ENCODE measurements at places on chromosomes 1 and 21.

- no peak for DNase-seq
These were observed 73.2 kb downstream of the BCAR3 start for GRCh38 chr1:93608187-93609109.

DNA sequence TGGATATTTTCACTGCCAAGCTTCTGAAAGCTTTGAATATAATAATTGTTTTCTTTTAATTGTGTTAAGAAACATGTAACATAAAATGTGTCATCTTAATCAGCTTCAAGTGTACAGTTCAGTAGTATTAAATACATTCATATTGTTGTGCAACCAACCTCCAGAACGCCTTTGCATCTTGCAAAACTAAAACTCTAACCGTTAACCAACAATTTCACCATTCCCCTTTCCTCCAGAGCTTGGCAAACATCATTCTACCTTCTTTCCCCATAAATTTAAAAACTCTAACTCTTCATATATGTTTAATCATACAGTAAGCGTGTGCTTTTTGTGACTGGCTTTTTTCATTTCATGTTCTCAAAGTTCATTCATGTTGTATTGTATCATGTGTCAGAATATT is 2.1 kb downstream of the MNDA start:
- DNase-seq: no peak

DNA sequence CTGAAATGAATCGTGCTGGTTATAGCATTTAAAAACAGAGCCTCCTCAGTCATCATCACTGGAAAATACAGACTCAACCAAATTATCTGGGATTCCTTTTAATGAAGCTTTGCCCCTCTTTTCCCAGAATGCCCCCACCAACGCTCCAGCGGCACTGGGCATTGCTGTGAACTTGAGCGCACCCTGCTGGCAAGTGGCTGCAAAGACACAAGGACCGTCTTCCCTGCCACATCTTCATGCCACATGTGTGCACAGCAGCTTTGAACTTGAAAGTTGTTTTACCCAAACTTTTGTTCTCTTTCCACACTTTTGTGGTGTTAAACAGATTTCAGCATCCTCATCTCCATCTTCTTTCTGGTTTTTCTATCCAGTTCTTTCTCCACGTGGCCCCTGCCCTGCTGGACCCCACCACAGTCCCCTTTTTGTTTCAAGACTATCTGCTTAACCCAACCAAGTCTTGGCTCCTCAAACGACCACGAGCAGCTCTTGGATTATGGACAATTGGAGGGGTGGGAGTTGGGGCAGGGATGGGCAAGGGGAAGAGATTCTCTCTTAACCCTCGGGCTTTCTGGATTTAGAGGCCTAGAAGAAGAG is 12.8 kb upstream of the LMX1A start:
- no peak for DNase-seq

GRCh38 chr1:101075926-101076325 is 50.3 kb upstream of the DPH5 start:
- no peak for DNase-seq

DNA sequence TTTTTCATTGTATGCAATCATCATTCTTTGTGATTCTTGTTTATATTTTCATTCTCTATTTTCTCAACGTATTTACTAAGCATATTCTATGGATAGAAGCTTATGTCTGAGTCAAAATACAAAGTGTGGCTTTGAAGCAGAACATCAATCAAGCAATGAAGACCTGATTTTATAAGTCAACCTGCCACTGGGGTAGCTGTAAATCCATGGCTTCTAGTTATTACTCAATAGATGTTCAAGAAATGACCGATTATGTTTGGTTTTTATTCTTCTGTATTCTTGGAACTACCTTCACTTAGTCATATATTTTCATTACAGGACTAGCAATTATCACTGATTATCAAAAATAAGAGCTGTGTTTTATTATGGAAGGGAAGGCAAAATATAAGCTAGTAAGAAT is 20.5 kb upstream of the PTGS2 start:
- no peak for DNase-seq

DNA sequence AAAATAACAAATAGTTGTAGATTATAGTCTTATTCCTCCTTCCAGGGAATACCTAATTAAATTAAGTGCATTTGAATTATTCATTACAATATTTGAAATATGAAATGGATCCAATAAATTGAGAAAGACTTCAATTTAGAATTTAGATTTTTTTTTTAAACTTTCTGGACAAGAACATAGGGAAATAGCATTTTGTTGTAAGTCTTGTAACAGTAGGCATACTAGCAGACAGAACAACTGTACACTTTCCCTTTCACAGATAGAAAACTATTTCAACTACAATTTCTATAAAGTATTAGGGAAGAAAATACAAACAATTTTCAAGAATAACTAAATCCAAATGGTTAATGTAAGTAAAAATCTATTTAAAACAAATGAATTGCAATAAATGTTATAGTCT is 577.5 kb downstream of the USP25 start:
- no peak for DNase-seq

DNA sequence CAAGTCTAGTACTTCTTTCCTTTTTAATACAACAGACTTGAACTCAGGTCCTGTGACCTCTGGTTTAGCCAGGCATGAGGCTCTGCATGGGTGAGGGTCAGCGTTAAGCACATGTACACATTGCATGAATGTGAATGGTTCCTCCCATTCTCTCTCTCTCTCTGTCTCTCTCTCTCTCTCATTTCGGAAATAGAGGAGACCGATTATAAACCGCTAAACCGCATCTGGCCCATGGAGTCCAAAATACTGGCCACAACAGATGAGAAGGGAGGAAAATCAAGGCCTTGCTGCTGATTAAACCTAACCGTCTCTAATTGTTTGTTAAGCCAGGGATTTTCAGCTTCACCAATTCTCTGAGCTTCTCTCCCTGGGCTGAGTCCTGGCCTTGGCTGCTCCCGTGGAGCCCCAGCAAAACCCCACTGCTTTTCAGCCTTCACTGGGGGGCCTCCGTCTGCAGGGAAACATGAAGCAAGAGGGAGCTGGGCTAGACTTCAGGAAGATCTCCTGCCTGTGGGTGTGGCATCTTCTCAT is 6.6 kb downstream of the RSPO1 start:
- DNase-seq: no peak

GRCh38 chr1:150257624-150258585 is at the start of gene CA14:
CA14 (plus strand) TSS chr1:150257774; CDS start chr1:150258129, 355 bp downstream.
- no peak for DNase-seq

DNA sequence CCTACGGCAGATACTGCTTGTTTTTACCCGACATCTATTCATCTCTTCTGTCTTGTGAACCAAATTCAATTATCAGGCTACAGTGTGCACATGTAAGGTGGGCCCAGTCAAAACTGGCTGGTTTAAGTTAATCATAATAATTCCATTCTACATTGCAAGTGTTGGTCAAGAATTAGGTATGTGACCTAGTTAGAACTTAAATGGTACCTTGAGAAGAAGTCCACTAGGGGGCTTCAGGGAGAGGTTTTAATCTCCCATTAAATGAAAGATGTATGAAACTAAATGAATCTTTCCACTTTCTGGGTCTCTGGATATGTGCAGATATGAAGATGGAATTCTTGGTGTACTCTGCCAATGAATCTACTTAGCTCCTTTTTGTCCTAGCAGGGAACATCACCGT is 187.1 kb downstream of the CDC42BPA start:
- DNase-seq: no peak

GRCh38 chr1:59186656-59187055 is 110.2 kb upstream of the FGGY start:
- no peak for DNase-seq

- DNase-seq: no peak
These were observed 389.6 kb upstream of the USP24 start for GRCh38 chr1:55604749-55605148.

- no peak for DNase-seq
These were observed 181.0 kb upstream of the FGGY start for GRCh38 chr1:59115865-59116264.

- DNase-seq: no peak
These were observed 147.0 kb downstream of the NRIP1 start for GRCh38 chr21:14917762-14918161.

DNA sequence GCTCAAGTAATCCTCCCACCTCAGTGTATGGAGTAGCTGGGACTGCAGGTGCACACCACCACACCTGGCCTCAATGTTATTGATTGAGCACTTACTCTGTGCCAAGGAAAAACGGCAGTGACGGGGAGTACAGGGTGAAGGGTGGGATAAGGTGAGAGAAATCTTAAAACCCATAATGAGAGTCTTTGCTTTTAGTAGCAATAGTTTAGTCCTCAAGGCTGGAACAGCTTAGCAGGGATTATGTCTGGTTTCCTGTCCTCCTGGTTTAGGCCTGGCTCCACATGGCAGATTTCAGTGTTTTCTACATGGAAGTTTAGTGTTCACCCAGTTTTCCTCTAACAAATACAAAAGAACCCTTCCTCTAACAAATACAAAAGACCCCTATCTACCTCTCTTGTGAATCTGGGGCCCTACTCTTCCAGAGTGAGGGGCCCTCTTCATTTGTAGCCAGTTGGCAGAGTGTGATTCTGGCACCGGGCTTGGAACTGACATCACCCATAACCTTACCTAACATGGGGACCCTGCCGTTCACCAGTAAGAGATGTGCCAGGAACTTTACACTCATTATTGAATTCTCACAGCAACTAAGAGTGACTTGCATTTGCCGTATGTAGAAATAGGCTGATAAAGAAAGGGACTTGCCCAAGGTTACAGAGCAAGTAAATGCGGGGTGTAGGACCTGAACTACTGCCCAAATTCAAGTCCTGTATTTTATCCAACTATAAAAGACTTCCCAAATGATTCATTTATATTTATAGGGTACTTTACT is 6.9 kb downstream of the ZNF691 start:
- no peak for DNase-seq

GRCh38 chr1:6108937-6109614 is 63.4 kb downstream of the KCNAB2 start:
- DNase-seq: no peak

DNA sequence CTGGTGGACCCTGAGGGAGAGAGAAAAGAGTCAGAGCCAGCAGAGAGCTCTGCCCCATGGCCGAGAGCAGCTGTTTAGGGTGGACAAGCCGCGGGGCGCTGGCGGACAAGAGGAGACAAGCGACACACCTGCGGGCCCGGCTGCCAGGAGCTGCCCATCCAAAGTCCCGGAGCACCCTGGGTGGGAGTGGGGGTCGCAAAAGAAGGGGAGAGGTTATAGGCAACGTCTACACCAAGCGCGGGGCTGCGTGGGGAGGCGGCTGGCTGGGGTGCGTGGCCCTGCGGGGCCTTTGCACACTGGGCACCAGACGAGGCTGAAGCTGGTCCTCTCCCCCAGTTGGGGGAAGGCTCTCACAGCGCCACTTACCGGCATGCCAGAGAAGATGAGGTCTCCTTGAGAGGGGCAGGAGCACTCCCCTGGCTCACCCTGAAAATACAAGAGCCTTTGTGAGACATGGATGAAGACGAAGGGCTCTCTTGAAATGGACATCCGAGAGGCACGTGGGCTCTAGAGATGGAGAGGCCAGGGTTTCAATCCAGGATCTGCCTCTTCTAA is 24.1 kb downstream of the COL16A1 start:
- DNase-seq: no peak

GRCh38 chr1:55156093-55156492 is 59.1 kb downstream of the USP24 start:
- DNase-seq: no peak

GRCh38 chr1:177567393-177567792 is 396.6 kb downstream of the BRINP2 start:
- no peak for DNase-seq

GRCh38 chr1:233796146-233796783 is 108.2 kb upstream of the SLC35F3 start:
- DNase-seq: no peak

DNA sequence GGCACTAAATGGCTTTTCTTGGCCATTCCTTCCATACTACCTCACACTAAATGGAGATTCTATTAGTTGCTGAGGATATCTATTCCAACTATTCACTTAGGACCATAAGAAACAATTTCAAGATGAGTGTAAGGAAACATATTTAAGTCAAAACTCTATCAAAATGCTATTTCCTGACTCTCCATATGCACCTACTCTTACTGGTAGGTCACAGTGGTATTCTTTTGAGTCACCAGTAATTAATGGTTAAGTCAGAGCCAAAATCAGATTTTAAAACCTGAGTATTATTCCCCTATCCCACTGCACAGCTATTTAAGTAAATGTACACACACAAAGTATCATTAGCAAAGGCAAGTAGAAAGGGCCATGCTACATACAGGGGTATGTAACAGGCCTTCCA is 50.3 kb downstream of the ARID4B start:
- DNase-seq: no peak

DNA sequence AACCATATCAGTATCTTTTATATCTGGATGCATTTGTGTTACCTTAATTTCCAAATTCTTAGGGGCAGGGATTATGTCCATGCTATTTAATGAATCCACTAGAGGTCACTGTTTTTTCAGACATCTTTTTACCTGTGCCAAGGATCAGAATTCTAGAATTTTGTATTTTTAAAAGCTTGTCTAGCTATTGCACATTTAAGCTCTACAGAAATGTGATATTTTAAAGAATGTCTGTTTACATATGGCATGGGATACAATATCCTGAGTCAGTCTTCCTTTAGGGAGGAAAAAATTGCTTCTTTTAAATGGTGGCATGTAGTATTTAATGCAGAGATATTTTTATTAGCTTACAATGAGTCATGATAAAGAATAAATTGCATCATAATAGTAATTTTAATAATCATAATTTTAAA is 11.3 kb downstream of the RPAP2 start:
- no peak for DNase-seq

DNA sequence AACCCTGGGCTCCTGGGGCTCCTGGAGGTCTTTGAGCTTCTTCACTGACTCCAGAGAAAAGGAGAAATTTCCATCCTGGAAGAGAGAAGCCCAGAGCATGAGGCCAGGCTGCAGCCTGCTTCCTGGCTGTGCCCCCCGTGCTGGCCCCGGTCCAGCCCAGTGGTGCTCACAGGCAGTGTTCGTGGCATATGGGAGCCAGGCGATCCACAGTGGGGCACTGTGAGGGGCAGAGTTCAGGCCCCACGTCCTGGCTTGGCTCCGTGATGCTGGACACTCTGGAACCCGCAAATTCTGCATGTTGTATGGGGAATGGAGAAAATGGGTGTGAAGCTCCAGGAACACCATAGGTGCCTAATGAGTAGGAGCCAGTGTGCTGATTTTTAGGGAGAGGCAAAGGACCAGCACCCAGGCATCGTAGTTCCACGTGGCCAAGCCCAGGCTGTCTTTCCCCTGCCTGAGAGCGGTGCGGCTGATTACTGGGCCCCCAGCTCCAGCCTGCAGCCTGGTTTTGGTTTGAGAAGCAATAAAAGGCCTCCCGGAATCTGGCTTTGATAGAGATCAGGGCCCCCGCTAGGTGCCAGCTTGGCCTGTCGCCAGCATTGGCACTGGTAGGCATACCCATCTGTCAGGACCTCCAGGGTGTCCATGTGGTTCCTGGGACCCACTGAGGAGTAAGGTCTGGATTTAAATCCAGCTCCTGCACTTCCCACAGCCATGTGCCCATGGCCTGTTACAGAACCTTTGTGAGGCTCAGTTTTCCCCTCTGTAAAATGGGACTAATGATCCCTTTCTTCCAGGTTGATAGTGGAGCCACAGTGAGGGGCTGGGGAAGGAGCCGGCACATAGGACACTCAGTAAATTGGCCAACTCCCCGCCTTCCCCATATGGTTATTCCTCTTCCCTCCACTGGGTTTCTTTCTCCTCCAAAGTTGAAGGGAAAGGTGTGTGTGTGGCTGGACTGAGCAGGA is 725 bp downstream of the GUCA2A start:
- no peak for DNase-seq
